NT2/D1 (cell line): ENCODE measurements at places on chromosomes 13 and 19.

DNA sequence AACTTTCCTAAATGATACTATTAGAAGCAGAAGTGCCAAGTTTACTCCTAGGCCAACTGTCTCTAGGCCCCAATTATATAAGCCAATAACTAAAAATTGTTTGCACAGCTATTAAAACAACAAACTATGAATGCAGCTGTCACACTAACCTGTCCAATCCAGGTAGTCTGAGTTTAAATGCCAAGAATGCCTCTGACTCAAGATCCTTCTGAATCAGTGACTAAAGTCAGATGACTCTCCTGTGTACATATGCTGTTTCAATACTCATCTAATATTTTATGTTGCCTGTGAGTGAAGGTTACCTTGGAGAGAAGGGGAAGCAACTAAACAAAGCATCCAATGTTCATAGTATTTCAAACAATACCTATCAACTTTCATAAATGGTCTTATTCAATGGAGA lies 257.0 kb downstream of the ENOX1 start:
- DNase-seq, result no peak

- DNase-seq, result no peak
These were observed 12.1 kb upstream of the UPF3A start for GRCh38 chr13:114269281-114269770.

DNA sequence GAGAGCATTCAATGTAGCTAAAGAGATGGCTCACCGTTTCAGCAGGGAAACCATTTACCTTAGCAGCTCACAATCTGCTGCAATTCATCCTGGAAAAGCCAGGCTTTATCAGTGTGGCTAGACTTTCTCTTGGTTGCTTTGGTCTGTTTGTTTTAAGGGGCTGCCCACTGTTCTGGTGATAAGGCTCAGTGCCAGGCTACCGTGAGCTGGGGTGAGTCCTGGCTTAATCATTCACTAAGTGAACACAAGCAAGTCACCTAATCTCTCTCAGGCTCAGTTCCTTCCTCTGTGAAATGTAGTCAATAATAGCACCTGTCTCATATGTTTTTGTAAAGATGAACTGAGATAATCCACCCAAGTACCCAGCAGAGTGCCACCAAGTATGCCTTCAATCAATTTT lies 229.0 kb downstream of the TEX29 start:
- DNase-seq, result no peak

DNA sequence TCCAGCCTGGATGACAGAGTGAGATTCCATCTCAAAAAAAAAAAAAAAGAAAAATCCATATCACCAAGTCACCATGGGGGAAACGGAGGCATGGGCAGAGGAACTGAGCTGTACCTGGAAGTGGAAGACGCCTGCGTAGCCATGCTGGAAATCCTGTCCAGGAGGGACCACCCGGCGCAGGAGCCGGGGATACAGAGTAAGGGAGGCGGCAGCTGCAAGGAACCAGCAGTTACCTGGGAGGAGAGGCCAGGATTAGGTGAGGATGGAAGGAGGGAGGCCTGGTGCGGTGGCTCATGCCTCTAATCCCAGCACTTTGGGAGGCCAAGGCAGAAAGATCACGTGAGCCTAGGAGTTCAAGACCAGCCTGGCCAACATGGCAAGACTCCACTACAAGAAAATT lies 2.0 kb downstream of the CAPN12 start:
- DNase-seq, result no peak

DNA sequence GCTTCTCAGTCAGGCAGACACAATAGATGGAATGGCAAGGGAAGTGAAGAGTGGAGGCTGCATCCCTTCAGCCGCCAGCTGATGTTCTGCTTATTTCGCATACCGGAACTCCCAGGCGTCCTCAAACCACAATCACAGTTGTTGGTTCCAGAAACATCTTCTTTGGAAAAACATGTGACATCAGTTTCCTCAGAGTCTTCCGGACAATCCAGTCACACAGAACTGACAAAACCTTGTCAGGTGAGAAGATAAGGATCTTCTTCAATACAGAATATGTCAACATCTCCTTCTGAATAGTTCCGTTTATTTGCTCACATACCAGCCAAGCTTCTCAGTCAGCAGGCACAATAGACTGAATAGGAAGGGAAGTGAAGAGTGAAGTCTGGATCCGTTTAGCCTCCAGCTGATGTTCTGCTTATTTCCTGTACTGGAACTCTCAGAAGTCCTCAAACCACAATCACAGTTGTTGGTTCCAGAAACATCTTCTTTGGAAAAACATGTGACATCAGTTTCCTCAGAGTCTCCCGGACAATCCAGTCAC lies 45.1 kb upstream of the CEACAM21 start:
- no peak for DNase-seq

DNA sequence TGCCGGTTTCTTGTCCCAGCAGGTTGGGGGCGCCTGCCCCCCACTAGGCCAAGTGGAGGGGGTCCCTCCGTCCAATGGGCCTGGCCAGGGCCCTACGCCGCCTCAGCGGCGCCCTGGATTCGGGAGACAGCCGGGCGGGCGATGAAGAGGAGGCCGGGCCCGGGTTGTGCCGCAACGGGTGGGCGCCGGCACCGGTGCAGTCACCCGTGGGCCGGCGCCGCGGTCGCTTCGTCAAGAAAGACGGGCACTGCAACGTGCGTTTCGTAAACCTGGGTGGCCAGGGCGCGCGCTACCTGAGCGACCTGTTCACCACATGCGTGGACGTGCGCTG lies 6.2 kb downstream of the KCNJ14 start:
- no peak for DNase-seq

DNA sequence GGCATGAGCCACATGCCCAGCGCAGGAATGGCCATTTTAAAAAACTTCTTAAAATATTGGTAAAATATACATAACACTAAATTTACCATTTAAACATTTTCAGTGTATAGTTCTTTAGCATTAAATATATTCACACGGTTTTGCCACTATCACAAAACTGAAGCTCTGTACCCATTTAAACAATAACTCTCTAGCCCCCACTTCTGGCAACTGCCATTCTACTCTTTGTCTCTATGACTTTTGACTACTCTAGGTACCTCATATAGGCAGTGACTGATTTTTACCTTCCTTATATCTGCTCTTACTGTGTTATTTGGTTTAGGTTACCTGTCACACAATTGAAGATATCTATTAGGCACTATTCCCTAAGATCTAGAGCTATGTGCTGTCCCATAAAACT lies 2.3 kb upstream of the KBTBD7 start:
- no peak for DNase-seq

GRCh38 chr19:16824658-16825311 lies 4.4 kb upstream of the SIN3B start:
- DNase-seq, result no peak

- no peak for DNase-seq
These were observed 6.1 kb downstream of the FOSB start for GRCh38 chr19:45473682-45474605.

DNA sequence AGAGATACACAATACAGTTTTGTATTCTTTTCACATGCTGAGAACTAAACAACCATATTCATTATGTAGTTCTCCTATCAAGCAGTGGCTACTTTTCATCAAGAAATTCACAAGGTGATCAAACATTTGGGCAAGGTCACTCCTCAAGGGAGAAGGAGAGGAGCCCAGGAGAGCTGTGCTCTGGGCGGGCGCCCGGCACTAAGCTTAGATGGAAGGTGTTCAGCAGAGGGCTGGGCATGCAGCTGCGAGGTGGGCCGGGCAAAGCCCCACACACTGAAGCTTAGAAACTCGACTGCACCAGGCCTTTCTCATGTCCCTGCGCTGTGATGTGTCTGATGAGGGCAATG lies 30.4 kb upstream of the SPACA7 start:
- DNase-seq, result no peak

- DNase-seq, result no peak
These were observed 6.8 kb downstream of the ELL start for GRCh38 chr19:18514800-18515682.

- peak; percentile 43 for DNase-seq
These were observed 77.9 kb downstream of the GNG7 start for GRCh38 chr19:2624537-2625091.

GRCh38 chr19:50537769-50538230 lies 24.1 kb upstream of the ASPDH start:
- peak; percentile 83 for DNase-seq

- DNase-seq, result no peak
These were observed 5.6 kb upstream of the KLK13 start for GRCh38 chr19:51070334-51071094.

GRCh38 chr13:26236296-26236695 lies 14.2 kb upstream of the RNF6 start:
- DNase-seq, result no peak

DNA sequence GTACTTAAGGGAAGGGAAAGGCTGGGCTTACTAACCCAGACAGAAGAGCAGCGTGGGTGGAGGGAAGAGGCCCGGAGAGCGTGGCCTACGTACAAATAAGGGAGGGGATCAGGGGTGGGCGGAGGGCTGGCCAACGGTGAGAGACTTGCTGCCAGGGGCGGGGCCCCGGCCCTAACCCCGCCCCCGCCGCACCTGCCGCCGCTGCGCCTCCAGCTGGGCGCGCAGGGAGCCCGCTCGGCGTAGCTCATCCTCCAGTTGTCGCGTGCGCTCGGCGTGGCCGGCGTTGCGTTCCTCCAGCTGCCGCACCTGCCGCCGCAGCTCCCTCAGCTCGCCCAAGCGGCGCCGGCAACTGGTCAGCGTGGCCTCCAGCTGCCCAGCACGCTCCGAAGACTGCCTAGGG lies 5.7 kb downstream of the HOOK2 start:
- no peak for DNase-seq

- DNase-seq, result no peak
These were observed 11.2 kb upstream of the GNA15 start for GRCh38 chr19:3124630-3125029.

DNA sequence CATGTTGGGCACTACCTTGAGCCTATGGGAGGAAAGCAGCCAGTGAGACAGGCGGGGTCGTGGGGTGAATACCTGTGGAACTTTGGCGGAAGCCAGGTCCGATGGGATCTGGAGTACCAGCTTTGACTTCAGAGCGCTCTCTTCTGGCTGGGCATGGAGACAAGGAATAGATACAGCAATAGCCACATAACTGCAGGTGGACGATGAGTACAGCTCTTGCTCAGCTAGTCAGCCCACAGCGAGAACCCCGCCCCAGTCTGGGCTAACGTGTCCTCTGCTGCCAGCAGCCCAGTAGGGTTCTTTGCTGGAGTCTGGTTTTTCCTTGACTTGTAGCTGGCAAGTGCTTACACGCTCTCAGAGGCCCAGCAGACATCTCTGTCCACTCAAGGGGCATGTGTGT lies 83.4 kb downstream of the SIPA1L3 start:
- DNase-seq, result no peak

DNA sequence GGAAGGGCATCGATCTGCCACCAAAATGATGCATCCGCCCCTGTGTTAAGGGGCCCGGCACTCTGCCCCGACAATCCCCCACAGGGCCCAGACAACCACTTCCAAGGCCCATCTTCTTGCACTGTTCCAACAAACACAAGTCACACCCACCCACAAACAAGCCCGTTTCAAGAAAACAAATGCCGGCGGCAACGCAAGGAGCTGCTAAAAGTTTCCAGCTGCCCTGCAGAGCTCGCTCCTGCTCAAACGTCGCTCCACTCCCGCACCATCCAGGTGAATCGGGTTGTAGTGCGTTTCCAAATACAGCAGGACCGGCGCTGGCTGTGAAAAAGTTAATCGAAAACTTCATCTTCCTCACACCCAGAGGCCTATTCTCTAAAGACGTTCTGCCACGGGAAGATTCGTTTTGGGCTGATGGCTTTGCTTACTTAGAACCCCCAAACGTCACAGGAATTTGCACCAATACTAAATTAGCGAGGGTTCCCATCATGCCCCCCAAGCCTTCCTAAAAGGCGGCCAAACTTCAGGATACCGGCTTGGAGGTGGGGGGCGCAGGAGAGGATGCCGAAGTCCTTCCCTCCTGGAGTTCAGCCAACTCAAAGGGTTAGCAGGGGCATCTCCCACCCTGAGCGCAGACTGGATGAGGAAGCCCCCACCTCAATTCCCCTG lies 107.4 kb upstream of the DOCK9 start:
- DNase-seq, result no peak

- DNase-seq, result no peak
These were observed 48.4 kb downstream of the C1QTNF9 start for GRCh38 chr13:24357756-24358155.
